ENCODE measurements at places on chromosomes 6 and 20. TPM values are rescaled to one million over a fixed set of nuclear protein-coding genes. Genes with fewer than 3 reads are reported as not detected.

Gene CBFA2T2
- 40.3 TPM for total RNA-seq

Gene RBBP8NL
- 10.9 TPM for total RNA-seq

Gene MAN1A1
- 17.9 TPM for total RNA-seq

Gene MUC21
- not detected for total RNA-seq

Gene VIP
- total RNA-seq: not detected
